Natural killer cell (primary cell): ENCODE measurements at places on chromosomes 5 and 9. TPM values are rescaled to one million over a fixed set of nuclear protein-coding genes. Genes with fewer than 3 reads are reported as not detected.

OBP2B gene
- total RNA-seq: not detected

MEIKIN gene
- 1.1 TPM for total RNA-seq

ST8SIA4 gene
- total RNA-seq: 36.3 TPM

SPINK6 gene
- not detected for total RNA-seq

ARL14EPL gene
- not detected for total RNA-seq
